ENCODE measurements at places on chromosomes 1 and 21.

GRCh38 chr1:9233241-9233941 lies 1.2 kb upstream of the H6PD start:
- no peak for DNase-seq

GRCh38 chr1:119714583-119714982 lies 2.8 kb downstream of the PHGDH start:
- DNase-seq, result no peak

DNA sequence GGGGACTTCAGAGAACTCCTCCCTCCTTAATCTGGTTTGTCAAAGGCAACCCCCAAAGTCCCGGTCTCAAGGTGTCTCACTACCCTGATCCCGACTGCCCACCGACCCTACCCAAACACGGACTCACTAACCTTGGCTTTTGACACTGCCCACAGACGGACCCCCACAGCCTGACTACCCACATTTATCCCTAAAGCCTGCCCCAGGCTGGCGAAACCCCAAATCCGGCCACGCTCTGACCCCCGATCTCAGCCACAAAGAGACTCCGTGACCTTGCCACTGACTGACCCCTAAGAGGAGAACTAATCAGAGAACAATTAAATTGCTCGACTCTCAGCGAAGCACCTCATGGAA lies 5.2 kb downstream of the ID3 start:
- no peak for DNase-seq

GRCh38 chr1:29271724-29272123 lies 35.4 kb downstream of the PTPRU start:
- no peak for DNase-seq

Data from NAMALWA (cell line).